Amniotic stem cell (primary cell): ENCODE measurements at places on chromosomes 3 and 15.
A peak's percentile ranks its signal among the peaks of the same experiment; 100 is the strongest.

DNA sequence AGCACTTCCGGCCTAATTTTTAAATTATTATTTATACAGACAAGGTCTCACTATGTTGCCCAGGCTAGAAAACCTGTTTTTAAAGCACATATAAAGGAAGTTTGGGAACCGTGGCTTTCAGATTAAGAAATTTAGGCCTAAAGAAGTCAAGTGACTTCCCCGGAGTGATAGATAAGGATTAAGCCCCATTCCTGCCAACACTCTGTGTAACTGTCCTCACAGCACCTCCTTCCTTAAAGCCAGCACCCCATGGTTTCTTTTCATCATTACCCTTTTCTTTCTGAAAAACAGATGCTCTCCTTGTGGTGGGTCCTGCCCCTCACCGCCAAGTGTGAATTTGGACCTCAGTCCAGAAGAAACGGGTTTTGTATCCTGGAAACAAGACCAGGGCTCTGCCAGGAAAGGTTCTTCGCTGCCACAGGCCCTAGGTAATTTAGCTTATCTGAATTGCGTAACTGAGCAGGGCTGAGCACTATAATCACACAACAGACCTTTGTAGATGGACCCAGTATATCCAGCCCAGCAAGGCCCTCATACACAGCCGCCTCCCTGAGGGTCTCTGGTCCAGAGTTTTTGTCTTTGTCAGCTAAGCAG, 231.3 kb downstream of the PLCL2 start:
- DNase-seq = no peak

- DNase-seq = peak; percentile 20
Observed at GRCh38 chr15:56249092-56249491, 5.4 kb upstream of the RFX7 start.

DNA sequence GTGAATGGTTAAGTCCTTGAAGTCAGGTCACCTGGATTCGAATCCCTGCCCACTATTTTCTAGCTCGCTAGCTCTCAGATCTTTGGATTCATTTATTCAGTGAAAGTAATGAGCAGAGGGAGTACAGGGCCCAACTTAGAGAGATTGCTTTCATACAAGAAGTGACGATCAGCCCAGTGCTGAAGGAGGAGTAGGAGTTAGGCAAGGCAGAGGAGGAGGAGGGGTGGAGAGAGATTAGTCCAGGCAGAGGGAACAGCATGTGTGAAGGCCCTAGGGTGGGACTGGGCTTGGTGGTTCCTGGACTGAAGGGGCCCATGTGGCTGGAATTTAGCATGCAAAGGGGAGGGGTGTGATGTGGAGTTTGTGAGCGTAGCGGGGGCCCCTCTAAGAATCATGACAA, 3.8 kb upstream of the CHRNA5 start:
- DNase-seq = no peak

DNA sequence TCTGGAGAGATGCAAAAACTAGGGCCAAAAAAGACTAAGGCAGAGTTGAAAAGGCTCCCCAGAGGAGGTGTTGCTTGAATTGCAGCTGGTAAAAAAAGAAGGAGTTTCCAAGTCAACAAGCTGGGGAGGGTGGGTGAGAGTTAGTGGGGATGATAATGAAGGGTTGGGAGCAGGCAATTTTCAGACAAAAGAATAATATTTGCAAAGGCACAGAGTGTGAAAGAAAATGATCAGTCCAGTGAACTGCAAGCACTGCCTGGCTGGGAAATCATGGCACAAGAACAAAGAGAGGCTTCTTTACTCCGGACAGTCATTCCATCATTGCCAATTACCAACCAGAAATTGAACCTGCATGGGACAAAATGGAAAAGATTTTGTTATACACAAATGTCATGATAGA, 42.2 kb downstream of the C3orf85 start:
- no peak for DNase-seq

- DNase-seq = no peak
Observed at GRCh38 chr3:23663246-23663645, 142.5 kb upstream of the UBE2E1 start.

GRCh38 chr3:182969277-182969676, 11.1 kb downstream of the DCUN1D1 start:
- DNase-seq = no peak

GRCh38 chr15:49235446-49236124, 65.5 kb downstream of the GALK2 start:
- DNase-seq = peak; percentile 50

GRCh38 chr15:85702321-85703101, 92.2 kb downstream of the KLHL25 start:
- no peak for DNase-seq

DNA sequence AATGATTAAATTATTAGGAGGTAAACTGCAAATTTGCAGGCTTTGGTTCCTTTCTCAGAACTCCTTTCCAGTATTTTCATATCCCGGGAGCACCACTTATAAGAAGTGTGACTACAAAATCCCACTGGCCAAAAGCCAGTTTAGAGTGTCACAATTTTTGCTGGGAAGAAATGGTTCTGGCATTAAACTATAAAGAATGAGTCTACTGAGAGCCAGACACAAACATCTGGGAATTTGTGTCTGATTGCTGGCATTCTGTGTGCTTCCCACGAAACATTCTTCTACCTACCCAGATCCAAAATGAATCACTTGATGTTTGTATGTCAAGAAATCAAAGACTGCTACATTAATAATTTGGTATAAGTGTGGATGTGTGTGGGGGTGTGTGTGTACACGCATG, 82.8 kb downstream of the DUT start:
- no peak for DNase-seq

DNA sequence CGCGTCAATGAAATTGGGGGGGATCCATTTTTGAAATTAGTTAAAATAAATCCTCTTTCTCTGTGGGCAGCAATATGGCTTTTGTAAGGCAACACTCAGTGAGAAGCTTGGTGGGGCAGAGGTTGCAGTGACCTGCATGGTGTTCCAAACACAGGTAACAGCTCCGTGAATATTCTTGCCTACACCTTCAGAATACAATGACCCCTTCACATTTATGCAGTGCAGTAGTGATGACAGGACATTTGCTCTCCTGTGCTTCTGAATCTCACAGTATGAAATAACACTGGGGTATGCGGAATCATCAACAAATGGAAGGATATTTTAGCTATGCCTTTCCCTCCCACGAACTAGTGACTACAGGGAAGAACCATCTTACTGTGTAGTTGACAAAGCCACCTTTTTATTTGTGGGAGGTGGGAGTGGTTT, 6.9 kb downstream of the AHSG start:
- no peak for DNase-seq

DNA sequence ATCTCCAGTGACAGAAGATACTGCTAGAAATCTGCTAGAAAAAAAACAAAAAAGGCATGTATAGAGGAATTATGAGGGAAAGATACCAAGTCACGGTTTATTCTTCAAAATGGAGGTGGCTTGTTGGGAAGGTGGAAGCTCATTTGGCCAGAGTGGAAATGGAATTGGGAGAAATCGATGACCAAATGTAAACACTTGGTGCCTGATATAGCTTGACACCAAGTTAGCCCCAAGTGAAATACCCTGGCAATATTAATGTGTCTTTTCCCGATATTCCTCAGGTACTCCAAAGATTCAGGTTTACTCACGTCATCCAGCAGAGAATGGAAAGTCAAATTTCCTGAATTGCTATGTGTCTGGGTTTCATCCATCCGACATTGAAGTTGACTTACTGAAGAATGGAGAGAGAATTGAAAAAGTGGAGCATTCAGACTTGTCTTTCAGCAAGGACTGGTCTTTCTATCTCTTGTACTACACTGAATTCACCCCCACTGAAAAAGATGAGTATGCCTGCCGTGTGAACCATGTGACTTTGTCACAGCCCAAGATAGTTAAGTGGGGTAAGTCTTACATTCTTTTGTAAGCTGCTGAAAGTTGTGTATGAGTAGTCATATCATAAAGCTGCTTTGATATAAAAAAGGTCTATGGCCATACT, 4.0 kb downstream of the B2M start:
- DNase-seq = no peak

DNA sequence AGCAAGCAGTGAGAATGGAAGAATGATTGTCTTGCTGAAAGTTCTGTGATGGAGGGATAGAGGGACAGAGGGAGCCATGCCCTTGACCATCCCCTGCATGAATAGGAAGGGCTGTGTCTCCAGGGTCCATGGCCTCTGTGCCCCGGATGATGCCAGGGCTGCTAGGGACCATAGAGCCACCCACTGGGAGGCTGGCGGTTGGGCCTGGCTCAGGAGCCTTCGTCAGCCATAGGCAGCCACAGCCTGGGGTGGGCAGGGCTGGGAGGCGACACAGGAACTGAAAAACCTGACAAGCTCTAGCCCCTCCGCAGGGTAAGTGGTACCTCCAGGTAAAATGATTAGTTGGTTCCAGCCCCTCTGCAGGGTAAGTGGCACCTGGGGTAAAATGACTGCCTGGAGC, 19.1 kb upstream of the LAMP3 start:
- no peak for DNase-seq

GRCh38 chr3:149114458-149114857, 15.0 kb upstream of the HPS3 start:
- DNase-seq = no peak

DNA sequence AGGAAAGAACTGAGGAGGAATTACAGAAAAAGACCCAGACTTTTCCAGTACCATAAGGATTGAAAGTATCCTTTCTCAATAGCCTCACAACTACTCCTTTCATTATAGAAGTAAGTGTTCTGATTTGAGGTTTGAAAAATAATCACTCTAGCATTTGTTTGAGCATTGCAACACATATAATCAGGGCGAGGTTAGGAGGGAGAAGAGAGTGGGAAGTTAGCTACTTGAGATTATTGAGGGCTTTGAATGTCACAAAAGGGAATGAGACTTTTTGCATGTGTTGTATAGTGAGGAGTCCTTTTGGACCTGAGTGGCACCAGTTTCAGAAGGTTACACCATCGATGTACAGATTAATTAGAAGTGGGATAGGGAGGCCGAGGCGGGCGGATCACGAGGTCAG, 65.2 kb upstream of the TNIK start:
- no peak for DNase-seq

DNA sequence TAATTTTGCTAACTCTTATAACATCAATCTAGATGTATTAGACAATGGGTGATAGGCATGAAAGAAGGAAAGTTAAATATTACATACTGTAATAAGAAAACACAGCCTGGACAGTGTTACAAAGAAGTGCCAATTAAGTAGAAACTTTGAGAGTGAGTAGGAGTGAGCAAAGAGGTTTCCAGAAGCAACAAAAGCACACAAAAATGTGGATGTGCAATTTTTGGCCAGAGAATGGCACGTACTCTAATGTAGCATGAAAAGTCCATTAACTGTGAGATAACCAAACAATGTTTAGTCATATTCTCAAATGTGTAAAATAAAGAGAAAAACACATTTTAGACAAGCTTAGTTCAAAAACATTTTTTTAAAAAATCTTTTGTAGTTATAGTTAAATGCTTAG, 567.3 kb downstream of the ROBO1 start:
- no peak for DNase-seq

GRCh38 chr3:5185093-5185673, 2.3 kb upstream of the EDEM1 start:
- DNase-seq = no peak

DNA sequence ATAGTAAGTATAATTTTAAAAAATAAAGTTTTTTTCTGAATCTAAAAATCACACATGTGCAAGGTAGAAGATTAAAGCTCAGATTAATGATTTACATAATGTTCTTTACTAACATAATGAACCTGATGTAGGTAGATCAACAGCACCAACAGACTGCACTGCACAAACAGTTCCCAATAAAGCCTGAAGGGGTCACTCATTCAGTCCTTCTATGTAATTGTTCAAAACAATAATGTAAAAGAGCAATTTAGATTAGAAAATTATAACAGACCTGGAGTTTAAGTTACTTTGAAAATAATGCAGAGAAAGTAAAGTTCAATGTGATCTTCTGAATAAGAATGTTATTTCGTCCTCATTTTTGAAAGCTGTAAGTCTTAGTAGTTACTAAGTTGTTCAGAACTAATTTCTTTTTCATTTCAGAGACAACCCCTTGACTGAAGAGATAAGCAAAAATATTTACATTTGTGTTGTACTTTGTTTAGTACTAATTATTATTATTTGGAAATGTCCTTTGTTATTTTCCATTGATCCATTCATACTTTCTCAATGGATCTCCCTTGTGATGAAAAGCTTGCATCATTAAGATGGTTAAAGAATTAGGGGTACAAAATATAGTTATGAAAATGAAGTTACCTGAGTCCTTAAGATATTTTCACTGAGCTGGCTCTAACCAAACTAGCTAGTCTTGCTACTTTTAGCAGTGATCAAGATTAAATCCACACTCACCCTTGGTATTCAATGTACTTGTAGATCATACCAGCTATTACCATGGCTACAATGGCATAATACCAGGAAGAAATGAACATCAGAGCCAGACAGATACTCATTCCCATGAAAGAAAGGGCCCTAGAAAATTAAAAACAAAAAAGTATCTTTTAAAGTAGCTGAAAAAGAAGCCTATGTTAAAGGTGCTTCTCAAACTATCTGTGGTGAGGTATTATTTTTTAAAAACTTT, 16.8 kb downstream of the EMC4 start:
- no peak for DNase-seq

DNA sequence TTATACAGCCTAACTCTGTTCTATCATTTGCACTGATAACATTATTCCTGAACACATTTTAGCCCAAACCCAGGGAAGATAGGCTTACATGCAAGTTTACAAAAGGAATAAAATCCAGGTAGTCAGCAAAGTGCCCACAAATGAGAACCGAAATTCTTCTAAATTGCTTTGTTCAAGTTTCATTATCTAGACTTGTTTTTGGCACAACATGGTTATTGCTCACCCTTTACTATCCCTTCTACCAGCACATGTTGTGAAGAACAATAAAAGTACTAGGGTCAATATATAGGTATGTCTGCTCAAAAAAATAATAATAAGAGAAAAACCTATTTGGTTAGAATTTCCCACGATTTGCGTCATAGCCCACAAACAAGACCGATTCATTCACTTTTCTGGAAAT, 430.5 kb downstream of the FGF12 start:
- no peak for DNase-seq

DNA sequence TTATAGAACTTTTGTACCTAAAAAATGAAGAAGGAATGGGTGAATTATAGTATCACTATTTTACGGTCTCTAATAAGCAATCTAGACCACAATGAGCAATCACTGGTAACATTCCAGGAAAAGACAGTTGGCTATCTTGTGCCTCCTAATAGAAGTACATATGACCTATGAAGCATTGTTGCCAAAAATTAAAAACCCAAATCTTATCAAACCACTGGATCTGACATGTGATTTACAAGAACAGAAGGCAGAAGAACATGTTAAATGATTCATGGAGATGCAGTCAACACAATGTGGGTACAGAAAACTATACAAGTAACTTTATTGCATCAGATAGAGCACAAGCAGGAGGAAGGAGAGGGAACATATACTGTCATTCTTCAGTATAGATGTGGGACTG, 14.5 kb upstream of the HYKK start:
- DNase-seq = no peak

- no peak for DNase-seq
Observed at GRCh38 chr3:117666325-117666724, 956.7 kb downstream of the TUSC7 start.
